ENCODE measurements at places on chromosomes 13 and 19. TPM values are rescaled to one million over a fixed set of nuclear protein-coding genes. Genes with fewer than 3 reads are reported as not detected.

Gene LGALS16
- not detected for total RNA-seq

Gene LIPE
- 2.4 TPM for total RNA-seq

Gene RETN
- total RNA-seq, result not detected

Gene ATCAY
- total RNA-seq, result not detected

Gene SOX1
- total RNA-seq, result not detected

Gene SIGLEC12
- total RNA-seq, result not detected

Gene IRS2
- total RNA-seq, result 0.32 TPM

Gene JAK3
- 1.6 TPM for total RNA-seq

Gene CLIP3
- 1.9 TPM for total RNA-seq

Gene PROZ
- not detected for total RNA-seq

Gene GRIN3B
- not detected for total RNA-seq

Gene CRB3
- not detected for total RNA-seq

Gene ARRDC5
- total RNA-seq, result not detected

Gene KLK14
- under 0.01 TPM for total RNA-seq

Gene KIR2DL4
- not detected for total RNA-seq

All from epithelial cell of umbilical artery (primary cell).